CD8-positive, alpha-beta memory T cell (primary cell): ENCODE measurements at places on chromosomes 13 and 19. TPM values are rescaled to one million over a fixed set of nuclear protein-coding genes. Genes with fewer than 3 reads are reported as not detected.
A peak's percentile ranks its signal among the peaks of the same experiment; 100 is the strongest.

Gene RFPL4A
- total RNA-seq, result not detected

Gene NFIC
- 19.4 TPM for total RNA-seq

Gene PODNL1
- total RNA-seq, result 0.24 TPM

Gene ZNF784
- total RNA-seq, result 2.6 TPM

- no peak overlapping the region for H3K4me3 ChIP-seq
- H3K27ac ChIP-seq, result no peak overlapping the region
- no peaks in the 10 kb centered on the region for H3K36me3 ChIP-seq
- H3K27me3 ChIP-seq, result no peaks in the 10 kb centered on the region
Observed at GRCh38 chr19:51247972-51248590, 2.8 kb upstream of the SIGLECL1 start.

DNA sequence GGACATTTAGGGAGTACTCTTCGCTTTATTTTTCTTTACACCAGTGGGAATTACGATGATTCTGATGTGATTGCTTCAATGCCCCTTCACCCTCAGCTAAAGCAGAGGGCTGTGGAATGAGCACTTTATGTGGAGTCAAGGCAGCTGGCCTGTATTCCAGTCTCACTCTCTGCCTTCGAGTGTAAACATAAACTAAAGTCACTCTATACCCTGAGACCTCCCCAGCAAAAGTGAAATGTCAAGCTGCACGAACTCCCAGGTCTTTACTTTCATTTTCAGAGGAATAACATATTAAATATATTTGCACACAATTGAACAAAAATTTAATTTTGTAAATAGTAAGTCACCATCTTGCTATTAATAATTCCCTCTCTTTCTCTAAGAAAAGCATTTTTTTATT lies 557.1 kb downstream of the DACH1 start:
- no peaks in the 10 kb centered on the region for H3K27me3 ChIP-seq
- H3K4me3 ChIP-seq, result no peak overlapping the region
- H3K36me3 ChIP-seq, result no peaks in the 10 kb centered on the region
- no peak for DNase-seq

Gene C19orf18
- 0.33 TPM for total RNA-seq

DNA sequence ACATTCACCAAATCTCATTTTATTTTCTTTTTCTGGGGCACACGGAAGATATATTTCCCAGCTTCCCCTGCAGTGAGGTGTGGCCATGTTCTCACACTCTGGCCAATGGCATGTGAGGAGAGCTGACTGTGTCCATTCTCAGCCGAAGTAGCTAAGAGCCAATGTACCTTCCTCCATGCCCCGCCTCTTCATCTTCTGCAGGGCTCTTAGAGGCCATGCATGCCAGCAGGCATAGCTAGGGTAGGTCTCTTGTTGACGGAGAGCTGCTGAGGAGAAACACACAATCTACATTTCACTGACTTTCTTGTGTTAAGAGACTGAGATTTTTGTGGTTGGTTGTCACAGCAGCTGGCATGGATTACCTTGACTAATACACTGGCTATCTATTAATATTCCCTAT lies 9.8 kb upstream of the MICU2 start:
- no peaks in the 10 kb centered on the region for H3K36me3 ChIP-seq
- H3K4me3 ChIP-seq, result no peak overlapping the region
- DNase-seq, result no peak
- no peaks in the 10 kb centered on the region for H3K4me1 ChIP-seq
- no peaks in the 10 kb centered on the region for H3K27me3 ChIP-seq

Gene IL12RB1
- 18.9 TPM for total RNA-seq

GRCh38 chr19:12611361-12611699 lies 610 bp downstream of the ZNF791 start:
- H3K4me3 ChIP-seq, result peak overlapping the region; percentile 93
- H3K36me3 ChIP-seq, result no peaks in the 10 kb centered on the region
- no peaks in the 10 kb centered on the region for H3K27me3 ChIP-seq
- no peak for DNase-seq
- H3K4me1 ChIP-seq, result peaks cover 42% of the 10 kb centered on the region
- peak overlapping the region; percentile 92 for H3K27ac ChIP-seq

DNA sequence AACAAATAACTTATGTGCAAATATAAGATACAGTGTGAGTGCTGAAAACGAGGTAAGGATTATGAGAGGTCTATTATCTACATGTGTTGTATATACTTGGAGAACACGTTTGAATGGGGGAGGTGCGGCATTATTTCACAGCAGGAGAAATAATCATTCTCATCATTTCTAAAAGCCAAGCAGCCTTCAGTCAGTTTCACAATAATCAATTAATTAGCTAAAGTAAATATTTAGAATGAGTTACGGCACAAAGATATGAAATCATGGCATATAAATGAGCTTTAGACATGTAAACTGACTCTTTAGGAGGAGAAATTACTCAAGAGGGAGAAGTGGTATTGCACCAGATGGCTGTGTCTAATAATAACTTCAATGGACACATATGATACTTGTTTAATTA lies 366.6 kb downstream of the DNAJC15 start:
- H3K27me3 ChIP-seq, result no peaks in the 10 kb centered on the region

- H3K27me3 ChIP-seq, result no peaks in the 10 kb centered on the region
- H3K4me3 ChIP-seq, result no peak overlapping the region
- peaks cover 39% of the 10 kb centered on the region for H3K4me1 ChIP-seq
- no peak for DNase-seq
- no peak overlapping the region for H3K27ac ChIP-seq
Observed at GRCh38 chr13:46124531-46124966, 19.7 kb upstream of the CPB2 start.

Gene IER2
- total RNA-seq, result 111 TPM

GRCh38 chr13:50626101-50626547 lies 217.4 kb downstream of the DLEU7 start:
- H3K27me3 ChIP-seq, result no peaks in the 10 kb centered on the region
- DNase-seq, result no peak
- no peaks in the 10 kb centered on the region for H3K36me3 ChIP-seq
- H3K4me1 ChIP-seq, result no peaks in the 10 kb centered on the region
